Fibroblast of upper back skin (primary cell): ENCODE measurements at places on chromosomes 6 and 20.

DNA sequence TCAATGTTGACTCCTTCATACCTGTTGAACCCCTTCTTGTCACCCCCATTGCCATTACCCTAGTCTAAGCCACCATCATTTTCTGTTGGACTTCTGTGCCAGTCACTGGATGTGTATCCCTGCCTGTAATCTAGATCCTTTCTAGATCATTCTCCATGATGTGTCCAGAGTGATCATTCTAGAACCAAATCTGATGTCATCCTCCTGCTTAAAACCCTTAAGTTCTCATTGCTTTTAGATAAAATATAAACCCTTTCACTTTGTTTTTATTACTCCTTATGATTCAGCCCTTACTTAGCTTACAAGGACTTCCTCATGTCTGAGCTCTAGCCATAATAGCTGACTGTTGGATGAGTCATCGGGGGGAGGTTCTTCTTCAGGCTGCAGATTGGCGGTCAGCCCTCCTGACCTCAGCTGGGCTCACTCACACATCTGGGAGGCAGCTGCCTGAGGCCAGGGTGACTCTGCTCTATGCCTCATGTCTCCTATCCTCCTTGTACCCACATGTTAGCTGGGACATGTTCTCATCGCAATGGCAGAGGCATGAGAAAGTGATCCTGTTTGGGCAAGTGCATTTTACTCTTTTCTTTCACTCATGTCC lies 287.6 kb downstream of the ESR1 start:
- peak; percentile 99 for DNase-seq

GRCh38 chr6:110419028-110419739 lies 3.8 kb upstream of the DDO start:
- no peak for DNase-seq

GRCh38 chr6:119147101-119148053 lies 68.9 kb upstream of the FAM184A start:
- DNase-seq = peak; percentile 97

DNA sequence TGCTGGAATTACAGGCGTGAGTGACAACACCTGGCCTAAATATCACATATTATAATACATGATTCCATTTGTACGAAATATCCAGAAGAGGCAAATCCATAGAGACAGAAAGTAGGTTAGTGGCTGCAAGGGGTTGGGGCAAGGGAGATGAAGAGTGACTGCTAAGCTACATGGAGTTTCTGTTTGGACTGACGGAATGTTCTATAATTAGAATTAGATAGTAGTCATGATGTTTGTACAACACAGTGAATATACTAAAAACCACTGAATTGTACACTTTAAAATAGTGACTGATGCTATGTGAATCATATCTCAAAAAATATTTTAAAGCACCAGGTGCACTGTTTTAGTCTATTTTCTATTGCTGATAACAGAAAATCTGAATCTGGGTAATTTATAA lies 3.7 kb upstream of the HEBP2 start:
- no peak for DNase-seq

- DNase-seq = peak; percentile 13
Measured at GRCh38 chr6:66628917-66629316, 921.9 kb upstream of the EYS start.

DNA sequence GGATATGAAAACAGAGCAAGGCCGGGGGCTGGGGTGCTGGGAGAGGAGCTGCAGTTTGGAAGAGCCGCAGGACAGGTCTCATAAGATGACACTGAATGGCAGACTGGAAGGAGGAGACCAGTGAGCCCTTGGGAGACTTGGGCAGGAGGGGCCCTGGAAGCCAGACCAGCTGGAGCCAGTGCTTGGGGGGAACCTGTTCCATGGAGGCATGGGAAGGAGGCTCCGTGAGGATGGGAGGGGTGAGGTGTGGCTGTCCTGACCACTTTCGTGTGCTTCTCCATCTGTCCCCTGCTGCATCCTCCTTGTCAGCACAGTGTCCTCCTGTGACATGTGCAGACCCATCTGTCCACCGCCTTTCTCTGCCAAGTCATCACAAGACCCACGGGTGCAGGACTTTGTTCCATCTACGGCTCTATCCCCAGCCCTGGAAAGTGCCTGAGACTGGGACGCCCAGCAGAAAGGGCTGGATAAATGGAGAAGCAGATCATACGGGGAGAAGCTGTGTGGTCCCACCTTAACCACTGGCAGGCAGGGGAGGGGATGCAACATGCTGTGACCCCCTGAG lies 84.8 kb upstream of the MPC1 start:
- DNase-seq = no peak

GRCh38 chr6:5172897-5173474 lies 87.8 kb downstream of the LYRM4 start:
- no peak for DNase-seq

- DNase-seq = no peak
Measured at GRCh38 chr20:22931653-22932608, 103.2 kb upstream of the SSTR4 start.

DNA sequence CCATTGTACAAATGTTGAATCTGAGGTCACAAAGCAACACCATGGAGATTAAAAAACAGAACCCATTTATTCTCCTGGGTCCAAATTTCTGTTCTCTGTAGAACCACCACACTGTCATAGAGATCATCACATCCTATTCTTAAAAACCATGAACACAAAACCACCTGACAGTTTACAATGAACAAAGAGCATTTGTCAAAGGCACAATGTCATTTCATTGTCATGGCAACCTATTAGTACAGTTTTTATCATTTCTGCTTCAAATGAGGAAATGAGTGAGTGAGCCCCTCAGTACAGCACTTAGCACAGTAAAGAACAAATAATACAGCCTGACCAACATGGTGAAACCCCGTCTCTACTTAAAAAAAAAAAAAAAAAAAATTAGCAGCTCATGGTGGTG lies 23.1 kb upstream of the LAMP5 start:
- no peak for DNase-seq

- peak; percentile 47 for DNase-seq
Measured at GRCh38 chr6:55918639-55919038, 43.2 kb upstream of the BMP5 start.

- peak; percentile 18 for DNase-seq
Measured at GRCh38 chr6:55963301-55963700, 87.9 kb upstream of the BMP5 start.

GRCh38 chr6:16344756-16345155 lies 106.4 kb downstream of the GMPR start:
- DNase-seq = peak; percentile 78

- peak; percentile 19 for DNase-seq
Measured at GRCh38 chr6:130362128-130362527, 3.7 kb upstream of the TMEM200A start.

DNA sequence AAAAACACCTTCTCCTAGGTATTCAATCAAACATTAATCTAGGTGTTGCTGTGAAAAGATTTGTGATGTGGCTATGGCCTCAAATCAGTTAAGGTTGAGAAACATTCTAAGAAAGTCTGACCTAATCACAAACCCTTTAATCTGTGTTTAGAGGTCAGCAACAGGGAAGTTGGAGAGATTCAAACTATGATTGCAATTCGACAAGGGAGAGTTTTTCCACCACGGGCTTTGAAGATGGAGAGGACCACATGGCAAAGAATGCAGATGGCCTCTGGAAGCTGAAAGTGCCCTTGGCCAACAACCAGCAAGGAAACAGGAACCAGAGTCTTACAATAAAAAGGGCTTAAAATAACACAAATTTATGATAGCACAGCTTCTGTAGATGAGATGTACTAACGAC lies 29.6 kb upstream of the LGSN start:
- peak; percentile 31 for DNase-seq

- DNase-seq = peak; percentile 19
Measured at GRCh38 chr20:41275301-41275731, 42.2 kb downstream of the ZHX3 start.

- no peak for DNase-seq
Measured at GRCh38 chr6:82761674-82762345, 303.8 kb downstream of the UBE3D start.

DNA sequence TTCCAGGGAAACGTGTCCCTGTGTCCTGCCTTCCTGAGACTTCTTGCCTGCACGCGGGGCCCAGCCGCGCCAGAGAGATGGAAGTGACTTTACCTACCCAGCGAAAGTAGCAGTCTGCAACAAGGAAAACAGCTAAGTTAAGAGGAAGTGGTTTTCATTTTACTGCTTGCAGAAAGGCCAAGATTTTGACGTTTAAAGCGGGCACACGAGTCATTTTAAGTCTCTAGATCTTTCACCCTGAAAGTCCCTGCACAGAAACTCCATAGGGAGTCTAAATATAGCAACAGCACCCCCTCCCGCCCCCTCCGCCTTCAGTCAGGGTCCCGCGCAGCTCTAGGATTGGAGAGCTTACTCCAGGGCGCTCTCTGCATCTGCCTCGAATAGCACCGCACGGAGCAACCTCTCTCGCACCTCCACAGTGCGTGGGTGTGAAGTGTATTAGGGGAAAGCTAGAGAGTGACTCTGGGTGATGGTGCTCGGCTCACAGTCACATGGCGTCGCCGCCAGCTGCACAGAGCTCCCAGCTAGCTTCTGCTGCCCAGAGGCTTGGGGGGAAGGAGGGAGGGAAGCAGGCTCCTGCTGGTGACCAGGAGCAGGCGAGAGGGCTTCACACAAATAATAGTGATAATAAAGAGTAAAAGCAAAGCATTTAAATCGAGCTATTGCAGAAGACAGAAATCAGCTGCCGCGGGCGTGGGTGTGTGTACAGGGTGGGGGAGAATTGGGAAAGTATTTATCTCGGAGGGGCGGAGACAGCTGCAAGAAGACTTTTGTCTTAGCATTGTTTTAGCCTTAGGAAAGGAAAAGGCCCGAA lies 1.8 kb upstream of the KCNQ5 start:
- DNase-seq = peak; percentile 21

GRCh38 chr6:95596021-95596420 lies 18.7 kb downstream of the MANEA start:
- no peak for DNase-seq

GRCh38 chr6:38040254-38040653 lies 220.7 kb downstream of the ZFAND3 start:
- no peak for DNase-seq

DNA sequence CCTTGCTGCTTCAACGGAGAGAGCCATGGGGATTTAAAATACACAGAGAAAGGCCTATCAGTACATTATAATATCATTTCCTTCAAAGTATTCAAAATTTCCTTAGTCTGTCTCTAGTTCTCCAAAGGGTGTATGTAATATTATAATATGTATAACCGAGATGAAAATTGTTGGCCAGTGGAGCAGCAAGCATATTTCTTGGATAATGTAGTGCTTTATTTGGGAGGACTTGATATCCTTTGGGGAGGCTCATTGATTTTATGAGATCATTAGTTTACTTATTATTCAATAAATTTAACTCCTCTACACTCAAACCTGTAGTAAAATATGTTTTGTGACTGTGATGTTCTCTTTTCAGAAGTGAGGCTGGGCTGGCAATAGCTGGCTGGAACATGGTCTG lies 802.9 kb upstream of the FLRT3 start:
- DNase-seq = no peak

DNA sequence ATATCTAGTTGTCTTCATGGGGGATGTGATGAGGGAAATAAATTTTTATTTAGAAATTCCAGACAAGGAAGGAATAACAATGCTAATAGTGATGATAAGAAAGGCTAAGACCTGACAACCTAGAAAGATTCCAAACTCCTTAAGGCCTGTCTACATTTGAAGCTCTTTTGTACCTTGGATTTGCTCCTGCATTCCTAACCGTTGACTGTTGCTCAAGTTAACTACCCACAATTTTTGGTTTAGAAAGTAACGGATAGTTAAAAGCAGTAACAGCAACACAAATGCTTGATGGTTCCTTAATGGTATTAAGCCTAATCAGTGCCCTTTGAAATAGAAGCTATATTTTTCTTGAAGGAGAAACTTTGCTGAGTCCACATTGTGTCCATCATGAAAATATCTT lies 52.9 kb downstream of the TRMT11 start:
- peak; percentile 81 for DNase-seq

- DNase-seq = no peak
Measured at GRCh38 chr6:11536795-11537194, 754 bp upstream of the TMEM170B start.

DNA sequence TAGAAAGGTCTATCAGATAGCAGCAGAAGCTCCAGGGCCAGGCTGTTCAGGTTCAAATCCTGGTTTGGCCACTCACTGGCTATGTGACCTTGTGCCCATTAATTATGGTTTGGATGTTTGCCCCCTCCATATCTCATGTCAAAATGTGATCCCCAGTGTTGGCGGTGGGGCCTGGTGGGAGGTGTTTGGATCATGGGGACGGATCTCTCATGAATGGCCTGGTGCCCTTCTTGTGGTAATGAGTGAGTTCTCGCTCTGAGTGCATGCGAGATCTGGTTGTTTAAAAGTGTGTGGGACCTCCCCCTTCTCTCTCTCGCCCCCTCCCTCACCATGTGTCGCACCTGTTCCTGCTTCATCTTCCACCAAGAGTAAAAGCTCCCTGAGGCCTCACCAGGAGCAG lies 240.9 kb downstream of the LRFN2 start:
- no peak for DNase-seq

GRCh38 chr20:52230409-52230808 lies 38.8 kb upstream of the ZFP64 start:
- peak; percentile 86 for DNase-seq

GRCh38 chr6:76861403-76861802 lies 601.9 kb downstream of the HTR1B start:
- DNase-seq = no peak

DNA sequence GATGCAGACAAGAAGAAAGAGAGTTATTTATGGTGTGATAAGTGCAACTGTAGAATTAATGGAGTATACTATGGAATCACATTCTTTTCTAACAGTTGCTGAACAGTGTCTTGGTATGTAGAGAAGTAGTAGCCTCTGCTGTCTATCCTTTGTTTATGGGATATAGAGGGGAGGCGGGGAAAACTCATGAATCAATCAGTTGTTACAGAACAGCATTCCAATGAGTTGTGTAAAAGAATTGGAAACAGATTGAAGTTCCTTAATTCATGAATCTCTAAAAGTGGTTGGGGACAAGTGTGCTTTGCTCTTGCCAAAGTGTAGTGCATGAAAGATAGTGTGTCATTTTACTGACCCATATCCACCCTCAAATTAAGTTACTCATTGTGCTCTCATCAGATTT lies 77.7 kb downstream of the FLRT3 start:
- peak; percentile 74 for DNase-seq

DNA sequence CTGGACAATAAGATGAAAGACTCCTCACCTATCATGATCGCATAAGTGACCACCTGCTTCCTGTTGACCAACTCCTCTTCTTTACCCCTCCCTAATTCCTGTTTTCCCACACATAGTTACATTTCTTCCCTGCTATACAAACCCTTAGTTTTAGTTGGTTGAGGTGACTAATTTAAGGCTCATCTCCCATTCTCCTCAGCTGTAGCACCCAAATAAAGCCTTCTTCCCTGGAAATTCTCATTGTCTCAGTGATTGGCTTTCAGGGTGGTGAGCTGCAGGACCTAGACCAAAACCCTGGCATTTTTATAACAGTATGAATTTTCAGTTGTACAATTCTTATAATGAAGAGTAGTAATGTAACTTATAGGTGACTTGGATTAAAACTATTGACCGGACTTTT lies 2.1 kb downstream of the FKBP1C start:
- DNase-seq = no peak

DNA sequence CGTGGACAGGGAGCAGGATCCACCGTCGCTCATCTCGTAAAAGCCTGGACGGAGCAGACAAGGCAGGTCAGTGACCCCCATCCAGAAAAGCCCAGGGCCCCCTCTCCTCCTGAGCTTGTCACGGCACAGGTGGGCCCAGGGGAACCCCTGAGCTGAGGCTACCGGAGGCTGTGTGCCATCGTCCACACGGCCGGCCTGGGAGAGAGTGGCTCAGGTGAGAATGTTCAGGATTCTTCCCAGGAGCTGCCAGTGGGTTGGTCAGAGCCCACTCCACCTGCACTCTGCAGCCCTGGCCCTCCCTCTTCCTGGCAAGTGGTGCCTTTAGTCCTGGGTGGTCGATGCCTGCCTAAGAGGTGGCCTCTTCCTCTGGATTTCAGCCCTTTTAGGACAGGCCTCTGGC lies 9.2 kb downstream of the DACT2 start:
- no peak for DNase-seq
